Bronchial smooth muscle cell (primary cell): ENCODE measurements at places on chromosomes 3 and 15. TPM values are rescaled to one million over a fixed set of nuclear protein-coding genes. Genes with fewer than 3 reads are reported as not detected.

The CKMT1B gene
- not detected in 2 replicates for total RNA-seq

The DUOX2 gene
- under 0.01 TPM in 2 replicates for total RNA-seq

The CAMKV gene
- total RNA-seq: not detected in 2 replicates

The FEZF2 gene
- not detected in 2 replicates for total RNA-seq

The AHSG gene
- not detected in 2 replicates for total RNA-seq

The ERC2 gene
- total RNA-seq: 0.16 TPM in 1 of 2 replicates, not detected in the other
